ENCODE measurements at places on chromosomes 4 and X.

DNA sequence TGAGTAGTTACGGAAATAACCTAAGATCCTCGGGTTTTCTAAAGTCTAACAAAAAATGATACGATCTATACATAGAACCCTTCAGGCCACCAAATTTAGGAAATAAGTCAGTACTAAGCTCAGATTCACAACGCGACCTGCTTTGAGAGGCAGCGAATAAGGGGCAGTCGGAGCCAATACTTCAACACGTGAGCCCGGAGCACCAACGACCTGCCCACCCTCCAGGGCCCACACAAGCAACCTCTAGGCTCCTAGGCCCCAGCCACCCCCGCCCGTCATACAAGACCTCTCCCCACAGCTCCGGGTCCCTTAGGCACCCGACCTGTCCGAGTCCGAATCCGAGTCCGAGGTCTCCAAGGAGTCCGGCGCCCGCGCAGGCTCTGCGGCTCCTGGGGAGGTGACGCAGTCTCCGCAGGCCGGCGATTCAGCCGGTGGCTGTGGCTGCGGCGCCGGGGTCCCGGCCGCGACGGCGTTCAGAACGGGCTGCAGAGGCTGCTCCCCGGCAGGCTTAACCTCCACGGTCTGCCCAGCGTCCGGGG lies 580 bp downstream of the NAF1 start:
- H3K27me3 ChIP-seq, result no peaks in the 10 kb centered on the region
- H3K4me3 ChIP-seq, result peak overlapping the region; percentile 87
- DNase-seq, result peak; percentile 57

DNA sequence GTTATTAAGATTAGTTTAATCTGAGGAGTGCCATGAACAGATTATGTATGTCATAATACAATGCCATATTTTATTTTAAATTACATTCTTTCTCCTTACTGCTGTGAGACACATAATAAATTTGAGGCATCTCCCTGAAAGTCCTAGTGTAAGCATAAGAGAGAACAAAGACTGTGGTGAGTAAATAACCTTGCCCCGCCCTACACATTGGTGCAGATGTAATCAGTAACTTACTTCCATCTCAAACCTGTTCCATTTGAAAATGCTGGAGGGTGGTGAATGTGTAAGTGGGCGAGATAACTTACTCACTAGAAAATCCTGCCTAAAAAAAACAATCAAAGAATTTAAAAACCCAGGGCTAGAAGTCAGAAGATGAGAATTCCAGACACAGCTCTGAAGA lies 338.1 kb upstream of the SLIT2 start:
- no peaks in the 10 kb centered on the region for H3K27me3 ChIP-seq
- DNase-seq, result no peak
- H3K36me3 ChIP-seq, result no peaks in the 10 kb centered on the region

- DNase-seq, result no peak
- H3K27me3 ChIP-seq, result no peaks in the 10 kb centered on the region
- no peak overlapping the region for H3K27ac ChIP-seq
- H3K4me3 ChIP-seq, result no peak overlapping the region
- peaks cover 2% of the 10 kb centered on the region for H3K4me1 ChIP-seq
Observed at GRCh38 chr4:10983885-10984640, 299.5 kb upstream of the CLNK start.

GRCh38 chrX:133913658-133914388 lies 71.6 kb downstream of the GPC3 start:
- no peaks in the 10 kb centered on the region for H3K27me3 ChIP-seq
- no peaks in the 10 kb centered on the region for H3K36me3 ChIP-seq
- DNase-seq, result peak; percentile 44
- H3K27ac ChIP-seq, result peak overlapping the region; percentile 72
